Cerebellum (tissue), 4 donors: ENCODE measurements at places on chromosomes 6 and 20.
A peak's percentile ranks its signal among the peaks of the same experiment; 100 is the strongest.

DNA sequence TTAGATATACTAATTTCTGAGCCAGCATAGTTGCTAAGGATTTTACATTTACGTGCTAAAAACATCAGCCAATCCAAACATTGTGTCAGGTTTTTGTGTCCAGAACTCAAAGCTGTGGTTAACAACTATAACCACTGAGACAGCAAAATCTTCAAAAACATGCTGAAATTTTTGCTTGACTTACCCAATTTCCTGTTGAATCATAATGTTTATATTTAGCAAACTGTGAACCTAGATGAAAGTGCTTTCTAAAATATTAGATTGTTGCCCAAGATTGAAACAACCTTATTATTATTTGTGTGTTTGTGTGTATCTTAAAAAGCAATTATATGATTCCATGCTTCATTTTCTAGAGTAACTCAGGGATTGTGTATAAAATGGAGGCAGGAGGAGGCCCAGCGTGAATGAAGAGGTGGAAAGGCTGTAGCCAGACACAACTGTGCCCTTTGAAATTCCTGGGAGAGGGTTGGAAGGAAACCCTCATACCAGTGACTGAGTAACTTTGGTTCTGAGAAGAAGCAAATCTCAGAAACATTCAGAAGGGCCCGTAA is 48.0 kb downstream of the ARMC2 start:
- no peak for DNase-seq

GRCh38 chr20:5056801-5057599 is 55.7 kb upstream of the SLC23A2 start:
- no peak for DNase-seq

GRCh38 chr20:32087070-32087469 is 22.4 kb upstream of the TM9SF4 start:
- DNase-seq = no peak

- no peak for DNase-seq
Measured at GRCh38 chr6:87407561-87407900, 241 bp upstream of the CFAP206 start.

DNA sequence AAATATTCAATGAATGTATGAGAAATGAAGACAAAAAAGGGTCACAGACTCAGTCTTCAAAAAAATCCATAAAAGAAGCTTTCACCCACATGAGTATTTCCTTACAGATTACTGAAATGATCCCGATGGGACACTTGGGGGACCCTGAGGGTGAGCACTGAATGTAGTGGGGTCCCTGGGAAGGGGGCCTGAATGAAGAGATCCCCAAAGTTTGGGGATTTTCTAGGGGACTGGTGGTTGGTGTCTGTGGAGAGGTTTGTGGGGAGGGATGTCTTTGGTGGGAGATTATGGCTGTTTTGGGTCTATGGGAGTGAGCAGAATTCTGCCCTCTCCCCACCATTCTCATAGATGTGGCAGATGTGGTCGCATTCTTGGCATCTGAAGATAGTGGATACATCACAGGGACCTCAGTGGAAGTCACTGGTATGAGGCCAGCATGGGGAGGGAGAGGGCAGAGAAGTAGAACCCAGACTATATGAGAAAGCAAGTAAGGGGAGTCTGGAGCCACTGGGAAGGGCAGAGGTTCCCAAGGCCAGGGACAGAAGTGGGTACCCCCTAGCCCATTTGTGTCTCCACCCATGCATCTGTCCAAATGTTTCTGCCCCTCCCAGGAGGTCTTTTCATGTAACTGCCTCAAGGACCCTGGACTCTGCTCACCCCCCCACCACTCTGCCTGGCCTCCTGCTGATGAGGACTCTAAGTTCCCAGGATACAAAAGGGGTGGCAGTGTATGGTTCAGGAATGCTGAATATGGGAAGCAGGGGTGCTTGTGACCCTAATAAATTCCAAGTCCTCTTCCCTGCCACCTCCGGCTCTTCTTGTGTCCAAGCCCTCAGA is 1.8 kb downstream of the HSD17B8 start:
- no peak for DNase-seq

- DNase-seq = no peak
Measured at GRCh38 chr6:138923561-138923960, 64.5 kb downstream of the REPS1 start.

- DNase-seq = no peak
Measured at GRCh38 chr6:75220357-75220756, 14.5 kb upstream of the COL12A1 start.

- DNase-seq = no peak
Measured at GRCh38 chr6:31351401-31352309, 5.3 kb downstream of the HLA-B start.

- peak; percentile 27 for DNase-seq
Measured at GRCh38 chr6:138844192-138844591, 48.3 kb downstream of the ECT2L start.

GRCh38 chr6:122930252-122931180 is 65.5 kb upstream of the CLVS2 start:
- DNase-seq = no peak

- no peak for DNase-seq
Measured at GRCh38 chr20:36644032-36644705, 1.8 kb downstream of the SLA2 start.

GRCh38 chr6:56329271-56330050 is 82.1 kb upstream of the COL21A1 start:
- DNase-seq = no peak

DNA sequence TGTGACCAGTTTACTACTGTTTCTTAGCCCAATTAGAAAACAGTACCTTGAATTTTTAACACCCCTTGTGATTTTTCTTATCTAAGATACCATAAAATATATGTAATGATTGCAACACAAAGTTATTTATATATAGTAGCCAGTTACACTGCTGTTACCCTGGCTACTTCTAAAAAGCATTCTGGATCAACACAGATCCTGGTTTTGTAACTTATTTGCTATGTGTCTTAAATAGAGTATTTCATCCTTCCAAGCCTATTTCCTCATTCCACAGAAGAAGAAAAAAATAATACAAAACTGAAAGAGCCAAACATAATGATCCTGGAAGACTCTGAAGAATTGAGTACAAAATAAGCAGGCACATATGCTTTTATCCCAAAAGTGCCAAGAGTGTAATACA is 19.0 kb upstream of the GSTA4 start:
- DNase-seq = no peak

DNA sequence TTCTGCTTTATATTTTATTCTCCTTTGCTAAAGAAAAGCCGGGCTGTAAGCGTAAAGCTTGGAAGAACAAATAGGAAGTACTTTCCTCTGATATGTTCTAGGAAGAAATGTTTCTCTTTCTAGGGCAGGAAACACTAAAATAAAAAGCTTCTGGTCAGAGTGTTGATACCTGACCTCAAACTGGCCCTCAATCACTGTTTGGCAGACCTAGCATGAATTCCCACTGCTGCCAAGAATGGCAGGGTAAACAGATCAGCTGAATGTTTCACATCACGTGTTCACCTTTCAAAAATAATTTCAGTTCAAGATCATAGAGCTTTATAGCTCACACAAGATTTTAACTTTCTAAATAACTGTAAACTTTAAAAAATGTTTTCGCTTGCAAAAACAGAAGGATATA is 2.9 kb downstream of the MPC1 start:
- DNase-seq = peak; percentile 11

DNA sequence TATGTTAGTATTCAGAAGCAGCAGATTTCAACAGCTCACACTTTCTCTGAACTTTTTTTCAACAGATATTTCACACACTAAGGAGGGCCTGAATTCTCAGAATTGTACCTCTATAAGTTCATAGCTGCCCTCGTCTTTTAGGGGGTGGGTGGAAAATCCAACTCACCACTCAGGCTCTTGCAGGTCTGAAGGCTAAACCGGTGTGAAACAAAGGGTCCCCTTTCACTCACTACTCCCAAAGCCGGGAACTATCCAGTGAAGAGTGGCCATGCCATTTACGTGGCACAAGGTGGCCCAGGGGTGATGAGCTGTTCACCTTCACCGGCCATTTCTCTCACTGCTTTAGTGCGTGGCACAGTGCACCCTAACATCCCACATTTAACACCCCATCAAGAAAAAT is 24.2 kb downstream of the TBC1D7 start:
- no peak for DNase-seq

DNA sequence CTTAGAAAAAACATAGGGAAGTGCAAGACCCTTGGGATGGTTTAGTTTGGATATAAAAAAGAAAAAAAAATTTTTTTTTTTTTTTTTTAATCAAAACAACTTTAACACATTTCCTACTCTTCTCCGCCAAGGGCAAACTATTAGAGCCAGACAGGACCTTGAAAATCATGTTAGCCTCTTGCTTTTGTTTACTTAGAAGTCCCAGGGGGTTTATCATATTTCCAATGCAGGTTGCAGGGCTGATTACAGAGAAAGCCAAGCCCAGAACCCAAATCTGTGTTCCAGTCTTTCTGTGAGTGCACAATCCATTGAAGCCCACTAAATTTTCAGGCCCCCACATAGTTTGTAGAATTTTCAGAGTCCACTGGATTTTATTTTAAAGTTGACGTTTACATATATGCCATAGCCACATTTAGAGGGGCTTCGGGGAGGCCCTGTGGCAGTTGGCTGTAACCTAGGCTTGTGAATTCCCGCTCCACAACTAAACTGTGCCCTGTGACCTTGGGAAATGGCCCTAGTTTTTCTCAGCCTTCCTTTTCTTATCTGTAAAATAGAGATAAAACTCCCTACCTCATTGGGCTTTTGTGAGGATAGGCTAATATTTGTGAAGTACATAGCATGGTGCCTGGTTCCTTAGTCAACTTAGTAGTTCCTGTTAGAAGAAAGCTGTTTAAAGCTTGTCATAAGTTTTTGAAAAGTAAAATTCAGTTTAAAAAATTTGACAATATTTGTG is 55.7 kb downstream of the NCOA7 start:
- no peak for DNase-seq

- no peak for DNase-seq
Measured at GRCh38 chr20:34055290-34055689, 56.8 kb downstream of the EIF2S2 start.

DNA sequence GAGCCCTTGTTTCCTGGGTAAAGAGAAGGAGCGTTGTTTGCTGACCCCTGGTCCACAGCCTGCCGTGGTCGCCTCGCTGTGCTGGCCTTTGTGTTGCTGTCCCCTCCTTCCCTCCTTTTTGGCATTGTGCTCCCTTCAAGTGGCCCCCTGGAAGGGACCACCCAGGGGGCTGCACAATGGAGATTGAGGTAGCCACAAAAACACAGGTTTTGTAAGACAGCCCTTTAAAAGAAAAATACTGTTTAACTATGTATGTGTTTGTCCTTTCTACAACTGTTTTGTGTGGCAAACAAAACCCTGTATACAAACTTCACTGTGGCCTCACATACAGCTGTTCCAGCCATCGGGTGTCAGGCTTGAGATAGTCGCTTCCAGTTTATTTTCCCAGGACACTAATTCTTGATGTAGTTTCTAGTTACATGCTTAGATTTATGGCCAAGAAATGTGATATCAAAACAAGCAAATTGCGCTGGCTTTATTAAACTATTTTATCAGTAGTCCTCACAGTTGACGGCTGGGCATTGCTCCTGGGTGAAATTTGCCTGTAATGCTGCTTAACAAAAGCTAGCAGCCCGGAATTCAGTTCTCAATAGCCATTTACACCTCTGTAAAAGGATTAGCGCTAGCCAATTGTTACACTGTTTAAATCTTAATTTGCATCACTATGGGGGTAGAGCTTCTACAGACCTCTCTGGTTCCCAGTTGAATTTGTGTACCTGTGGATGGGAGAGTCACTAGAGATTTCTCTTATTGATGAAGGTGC is 64.1 kb downstream of the KIZ start:
- DNase-seq = no peak

DNA sequence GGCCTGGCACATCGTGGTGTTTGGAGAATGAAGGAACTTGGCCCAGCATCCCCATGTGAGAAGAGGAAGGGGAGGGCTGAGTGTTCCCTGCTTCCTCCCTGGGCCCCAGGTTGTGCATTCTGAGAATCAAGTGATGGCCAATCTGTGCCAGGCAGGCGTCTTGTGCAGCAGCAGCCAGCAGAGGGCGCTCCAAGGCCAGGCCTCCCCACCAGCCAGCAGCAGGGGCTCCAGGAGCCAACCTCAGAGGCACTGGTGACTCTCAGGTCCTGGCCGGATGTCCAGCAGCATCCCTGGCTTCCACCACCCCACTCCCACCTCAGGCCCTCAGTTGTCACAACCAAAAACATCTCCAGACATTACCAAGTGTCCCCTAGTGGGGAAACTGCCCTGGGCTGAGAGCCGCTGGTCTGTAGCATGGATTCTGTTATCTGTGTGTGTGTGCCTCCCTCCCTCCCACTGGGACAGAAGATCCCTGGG is 192.0 kb downstream of the PREX1 start:
- no peak for DNase-seq

GRCh38 chr6:88365656-88366055 is 199.5 kb upstream of the CNR1 start:
- no peak for DNase-seq

DNA sequence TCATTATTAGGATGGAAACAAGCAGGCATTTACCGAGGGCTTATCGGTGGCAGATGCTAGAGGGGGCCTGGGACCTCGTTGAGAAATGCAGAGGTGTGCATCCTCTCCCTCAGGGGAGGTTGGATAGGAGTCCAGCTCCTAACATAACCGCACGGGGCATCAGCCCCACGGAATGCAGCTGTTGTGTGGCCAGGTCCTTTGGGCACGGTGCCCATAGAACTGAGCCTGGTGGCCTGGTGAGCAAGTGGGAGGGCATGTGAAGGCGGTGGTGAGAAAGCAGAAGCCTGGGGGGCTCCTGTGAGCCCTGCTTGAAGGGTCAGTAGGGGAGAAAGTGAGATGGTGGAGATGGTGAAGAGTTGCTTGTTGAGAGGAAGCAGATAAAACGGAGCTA is 143.7 kb downstream of the CDH26 start:
- DNase-seq = no peak

DNA sequence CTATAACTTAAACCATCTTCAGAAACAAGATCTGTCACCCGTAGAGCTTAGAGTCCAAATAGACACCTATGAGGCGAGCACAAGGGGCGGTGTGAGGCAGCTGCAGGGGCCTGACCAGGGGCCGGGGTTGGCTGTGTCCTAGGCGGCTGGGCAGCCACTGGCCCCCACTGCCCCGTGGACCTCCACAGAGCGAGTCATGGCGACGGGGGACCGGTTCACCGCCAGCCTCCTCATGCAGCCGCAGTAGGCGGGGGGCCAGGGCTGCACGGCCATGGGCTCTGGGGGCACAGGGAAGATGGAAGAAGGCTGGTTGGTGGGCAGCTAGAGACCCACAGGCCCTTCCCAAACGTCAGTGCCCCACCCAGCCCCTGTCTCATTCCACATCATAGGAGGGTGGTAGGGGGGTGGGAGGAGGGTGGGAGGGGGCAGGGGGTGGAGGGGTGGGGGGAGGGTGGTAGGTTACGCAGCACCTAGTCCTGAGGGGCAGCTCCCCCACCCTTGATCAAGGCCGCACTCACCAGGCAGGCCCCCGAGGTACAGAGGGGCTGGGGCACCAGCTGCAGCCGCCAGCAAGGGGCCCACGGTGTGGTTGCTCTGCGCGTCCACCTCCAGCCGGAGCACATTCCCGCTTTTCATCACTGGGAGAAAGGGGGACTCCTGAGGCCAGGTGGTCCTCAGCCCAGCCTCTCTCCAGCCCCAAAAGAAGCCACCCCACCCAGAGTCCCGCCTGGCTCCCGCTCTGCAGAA is 6.6 kb downstream of the ADRM1 start:
- no peak for DNase-seq

DNA sequence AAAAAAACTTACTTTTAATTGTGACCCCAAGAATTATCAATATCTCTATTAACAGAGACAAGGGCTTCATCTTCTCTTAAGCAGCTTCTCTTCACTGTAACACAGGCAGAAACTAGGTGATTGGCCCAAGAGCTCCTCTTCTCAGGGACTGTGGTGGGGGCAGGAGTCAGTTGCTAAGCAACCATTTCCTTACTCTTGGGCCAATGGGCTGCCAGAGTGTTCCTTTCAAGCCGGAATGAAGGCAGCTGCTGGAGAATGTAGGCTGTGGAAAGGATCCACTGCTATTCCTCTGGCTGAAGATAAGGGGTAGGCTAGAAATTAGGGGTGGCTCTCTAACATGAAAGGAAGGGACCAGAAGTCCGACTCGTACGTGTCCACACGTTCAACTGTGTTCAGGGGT is at the start of gene SEL1L2:
Gene SEL1L2, minus strand, starts transcription at position 150 of the 400 bp plus-strand sequence. Its CDS starts 80 bp downstream, at position 70.
- no peak for DNase-seq
